ENCODE measurements at places on chromosomes 11 and 22. TPM values are rescaled to one million over a fixed set of nuclear protein-coding genes. Genes with fewer than 3 reads are reported as not detected.

Gene NAALADL1
- total RNA-seq = 27.4 TPM

Gene MUS81
- 25.9 TPM for total RNA-seq

Gene SPON1
- total RNA-seq = 141 TPM

Gene PANX2
- 1.8 TPM for total RNA-seq

Gene LRRC56
- total RNA-seq = 0.38 TPM

Gene FAM89B
- 29.1 TPM for total RNA-seq

Measured in omental fat pad (tissue), 4 donors.